ENCODE measurements at places on chromosomes 13 and 19.

GRCh38 chr19:49339301-49340068 lies 4.3 kb downstream of the CD37 start:
- DNase-seq = no peak

GRCh38 chr13:110964229-110965037 lies 49.6 kb upstream of the ANKRD10 start:
- no peak for DNase-seq

DNA sequence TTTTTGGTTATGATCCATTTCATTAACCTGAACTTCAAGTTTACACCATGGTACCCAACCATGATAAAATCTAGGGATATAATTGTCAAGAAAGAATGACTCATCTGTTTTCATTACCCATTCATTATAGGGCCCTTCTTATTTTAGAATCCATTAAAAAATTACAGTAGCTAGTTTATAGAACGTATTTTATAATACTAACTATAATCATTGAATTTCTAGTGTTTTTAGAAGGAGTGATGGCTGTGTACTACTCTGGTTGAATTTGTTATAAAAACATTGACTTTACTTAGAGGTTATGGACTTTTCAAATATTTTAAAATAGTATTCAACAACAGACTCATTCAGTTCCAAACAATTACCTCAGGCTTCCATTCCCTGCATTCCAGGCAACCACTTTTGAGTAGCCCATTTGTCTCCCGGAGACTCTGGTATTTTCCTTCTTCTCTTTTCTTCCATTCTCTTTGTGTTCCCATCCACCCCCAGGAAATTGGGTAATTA lies 71.9 kb upstream of the KLF12 start:
- no peak for DNase-seq

DNA sequence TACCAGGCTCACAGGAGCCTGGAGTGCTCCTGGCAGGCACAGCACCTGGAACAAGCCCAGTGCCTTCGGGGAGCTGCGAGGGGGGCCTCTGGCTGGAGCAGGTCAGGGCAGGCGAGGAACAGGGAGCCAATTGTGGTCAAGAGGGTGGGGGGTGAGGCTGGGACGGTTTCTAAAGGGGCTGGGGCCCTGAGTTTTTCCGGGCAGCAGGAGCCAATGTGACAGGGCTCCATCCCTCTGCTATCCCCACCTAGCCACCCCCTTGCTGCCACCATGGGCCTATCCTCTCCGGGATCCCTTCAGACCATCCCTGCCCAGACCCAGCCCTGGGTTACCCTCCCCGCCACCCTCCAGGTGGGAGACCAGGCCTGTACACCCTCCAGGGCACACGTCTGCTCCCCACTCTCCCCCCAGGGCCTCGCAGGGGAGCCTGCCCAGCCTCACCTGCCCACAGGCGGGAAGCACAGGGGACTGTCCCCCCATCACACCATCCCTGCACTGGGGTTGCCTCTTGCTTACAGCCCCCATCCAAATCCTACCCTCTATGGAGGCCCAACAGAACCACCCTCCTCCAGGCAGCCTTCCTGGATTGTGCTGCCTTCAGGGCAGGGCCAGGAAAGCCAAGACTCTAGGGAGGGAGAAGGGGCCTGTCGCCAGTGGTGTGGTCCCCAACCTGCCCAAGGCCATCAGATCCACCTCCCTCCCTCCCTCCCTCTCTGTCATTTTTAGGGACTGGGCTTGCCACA lies 121.0 kb downstream of the URI1 start:
- DNase-seq = no peak

DNA sequence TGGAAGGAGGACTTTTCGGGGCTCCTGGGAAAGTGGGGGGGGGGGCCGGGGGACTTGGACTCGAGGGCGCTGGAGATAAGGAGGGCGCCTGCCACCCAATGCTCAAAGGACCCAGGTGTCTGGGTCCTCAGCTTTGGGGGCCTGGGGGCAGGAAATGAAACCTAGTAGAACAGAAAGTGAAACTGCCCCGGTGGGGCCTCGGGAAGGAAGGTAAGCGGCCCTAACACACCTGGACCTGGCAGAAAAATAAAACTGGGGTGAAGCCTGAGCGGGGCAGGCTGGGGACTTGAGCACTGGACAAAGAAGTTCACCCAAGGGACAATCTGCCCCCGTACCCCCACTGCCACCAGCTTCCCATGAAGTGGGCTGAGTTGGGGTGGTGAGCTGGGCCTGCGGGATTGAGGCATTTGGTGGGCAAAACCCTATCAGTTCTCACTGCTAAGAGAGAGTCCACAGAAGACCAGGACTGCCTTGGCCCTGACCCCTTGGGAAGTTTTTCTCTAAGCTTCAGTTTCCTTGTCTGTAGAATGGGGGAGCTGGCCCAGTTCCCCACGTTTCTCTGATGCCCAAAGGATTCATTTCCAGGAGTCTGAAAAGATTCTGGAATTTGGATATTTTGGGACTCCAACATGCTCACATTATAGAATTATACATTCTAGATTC lies 2.3 kb downstream of the PRKD2 start:
- DNase-seq = no peak

- DNase-seq = no peak
These were observed 46.4 kb downstream of the N4BP2L1 start for GRCh38 chr13:32381539-32381938.

DNA sequence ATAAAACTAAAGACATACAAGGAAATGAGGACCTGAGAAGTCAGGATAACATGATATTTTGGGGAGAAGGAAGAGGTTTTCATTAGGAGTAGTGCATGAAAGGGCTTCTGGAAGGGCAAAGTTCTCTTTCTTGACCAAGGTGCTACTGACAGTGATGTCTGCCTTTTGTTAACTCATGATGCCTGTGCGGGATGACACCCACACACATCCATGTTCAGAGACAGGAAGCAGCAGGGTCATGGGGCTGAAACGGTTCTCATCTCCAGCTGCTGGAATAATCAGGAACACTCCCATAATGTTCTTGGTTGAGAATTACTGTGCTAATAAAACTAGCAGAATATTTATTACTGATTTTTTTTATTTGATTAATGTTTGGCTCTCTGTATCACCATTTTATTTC lies 29.1 kb downstream of the KCNC3 start:
- DNase-seq = no peak

DNA sequence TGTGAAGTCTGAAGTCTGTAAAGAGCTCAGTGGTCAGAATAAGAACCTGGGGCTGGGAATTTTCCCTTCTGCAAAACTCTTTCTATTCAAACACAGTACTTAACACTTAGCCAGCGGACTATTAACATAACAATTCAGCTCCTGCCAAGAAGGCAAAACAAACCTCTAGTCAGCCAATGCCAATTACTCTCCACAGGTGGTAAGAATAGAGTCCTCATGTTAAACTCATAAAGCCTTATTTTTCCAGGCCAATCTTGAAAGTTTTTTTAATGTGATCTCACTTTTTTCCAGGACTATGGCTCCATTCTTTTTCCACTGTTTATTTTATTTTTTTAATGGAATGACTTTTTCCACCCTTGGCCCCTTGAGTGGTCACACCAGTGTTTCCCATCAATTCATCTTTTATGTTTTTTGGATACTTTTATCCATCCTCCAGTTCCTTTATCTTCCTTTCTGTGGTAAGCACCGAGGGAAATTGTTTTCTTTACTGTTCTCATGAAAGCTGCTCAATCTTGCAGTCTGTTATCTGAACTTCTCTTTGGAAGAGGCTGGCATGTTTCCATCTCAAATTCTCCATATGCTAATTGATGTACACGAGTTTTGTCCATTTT lies 217.3 kb downstream of the LHFPL6 start:
- no peak for DNase-seq

Measured in NCI-H1417 treated with DMSO at 0.1 percent for 48 hours (cell line).